NCI-H748 treated with DMSO at 0.1 percent for 48 hours (cell line): ENCODE measurements at places on chromosomes 7 and 10.

DNA sequence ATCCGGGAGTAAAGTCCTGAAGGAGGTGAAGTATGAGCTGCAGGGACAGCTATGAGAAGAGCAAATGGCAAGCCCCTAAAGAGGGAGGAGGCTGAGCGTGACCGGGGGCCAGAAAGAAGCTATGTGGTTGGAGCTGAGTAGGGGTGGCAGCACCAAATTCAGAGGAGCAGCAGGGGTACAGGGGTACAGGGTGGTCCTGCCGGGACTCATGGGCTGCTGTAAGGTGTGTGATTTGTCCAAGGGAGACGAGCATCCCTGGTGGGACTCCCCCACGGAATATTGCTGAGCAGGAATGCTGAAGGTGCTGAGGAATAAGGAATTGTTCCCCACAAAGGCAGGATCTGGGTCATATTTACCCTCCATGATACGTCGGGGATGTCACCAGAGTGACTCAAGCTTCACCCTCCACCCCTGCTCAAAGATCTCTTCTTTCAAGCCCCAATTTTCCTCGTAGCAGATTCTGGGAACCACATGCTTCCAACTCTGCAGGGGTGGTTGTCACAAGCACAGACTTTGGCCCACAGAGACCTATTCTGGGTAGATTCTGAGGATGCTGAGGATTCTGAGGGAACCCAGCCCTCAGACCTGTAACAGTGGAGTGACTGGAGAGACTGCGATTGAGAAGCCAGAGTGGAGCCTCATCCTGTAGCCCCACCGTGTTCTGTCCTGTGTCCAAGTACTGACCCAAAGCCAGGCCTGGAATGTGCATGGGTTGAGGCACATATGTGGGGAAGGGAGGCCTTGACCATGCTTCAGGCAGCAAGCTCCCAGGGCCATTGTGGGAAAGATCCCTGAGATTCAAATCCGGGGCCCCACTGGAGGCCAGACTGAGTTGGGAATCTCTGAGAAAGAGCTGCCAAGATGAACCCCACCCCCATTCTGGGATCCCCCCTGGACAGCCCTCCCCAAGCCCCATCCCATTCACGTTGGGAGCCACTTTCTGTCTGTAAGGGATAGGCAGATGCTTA, 4.2 kb downstream of the SFTPD start:
- no peak for DNase-seq

DNA sequence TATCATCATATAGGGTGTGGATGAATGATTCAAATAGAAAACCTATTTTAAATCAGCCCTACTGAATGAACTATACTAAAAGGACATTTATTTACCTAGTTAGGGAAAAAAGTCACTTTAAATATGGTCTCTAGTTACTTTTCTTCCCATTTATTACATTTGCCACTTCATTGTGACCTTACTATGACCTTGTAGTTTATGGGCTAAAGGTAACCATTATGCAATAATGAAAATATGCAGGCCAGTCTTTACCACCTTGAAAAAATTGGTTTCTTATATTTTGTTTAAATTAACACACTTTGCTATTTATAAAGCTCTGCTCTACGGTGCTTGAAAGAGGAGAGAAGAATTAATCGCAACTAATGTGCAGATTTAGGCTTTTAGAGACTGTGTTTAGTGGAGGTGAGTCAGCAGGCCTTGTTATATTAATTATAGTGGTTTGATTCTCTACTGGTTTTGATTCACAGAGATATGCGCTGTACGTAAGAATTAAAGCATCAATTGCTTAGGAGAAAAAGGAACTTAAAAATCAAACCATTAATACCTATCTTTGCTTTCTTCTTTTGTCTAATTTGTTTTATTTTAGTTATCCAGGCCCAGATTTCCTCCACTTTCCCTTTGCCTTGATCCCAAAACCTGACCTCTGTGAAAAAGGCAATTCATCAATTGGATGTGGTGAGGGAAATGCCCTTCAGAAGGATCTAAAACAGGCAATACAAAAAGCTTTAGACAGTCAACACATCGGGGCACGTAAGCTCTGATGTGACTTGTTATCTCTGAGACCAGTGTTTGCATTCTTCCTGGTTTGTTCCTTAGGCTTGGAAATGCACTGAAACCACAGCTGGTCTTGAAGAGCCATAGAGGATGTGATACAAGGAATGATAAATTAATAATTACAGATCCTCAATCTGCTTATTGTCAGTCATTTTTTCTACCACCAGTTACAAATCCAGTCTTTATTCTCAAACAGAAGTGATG, 141.2 kb upstream of the HDAC9 start:
- DNase-seq: no peak

GRCh38 chr10:3136336-3136735, 36.2 kb downstream of the PITRM1 start:
- no peak for DNase-seq

GRCh38 chr7:30450983-30451497, 27.5 kb downstream of the NOD1 start:
- no peak for DNase-seq
